Activated naive CD4-positive, alpha-beta T cell (primary cell): ENCODE measurements at places on chromosomes 7 and 10.

GRCh38 chr10:91762878-91763277 is 35.3 kb upstream of the TNKS2 start:
- DNase-seq: no peak

DNA sequence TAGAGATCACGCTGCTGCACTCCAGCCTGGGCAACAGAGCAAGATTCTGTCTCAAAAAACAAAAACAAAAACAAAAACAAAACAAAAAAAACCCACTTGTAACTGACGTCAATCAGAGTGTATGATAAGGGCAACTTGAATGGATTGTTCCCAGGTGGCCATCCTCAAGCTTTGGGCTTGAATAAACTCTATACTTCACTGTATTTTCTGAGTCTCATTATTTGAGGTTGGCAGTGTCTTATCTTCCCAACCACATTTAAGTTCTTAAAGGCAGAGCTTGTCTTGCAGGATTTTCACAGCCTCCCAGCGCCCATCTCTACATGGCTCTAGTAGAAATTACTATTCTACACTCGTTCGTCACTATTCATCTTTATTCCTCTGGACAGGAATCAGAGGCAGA is 5.1 kb upstream of the OAT start:
- DNase-seq: no peak

GRCh38 chr10:70528741-70529362 is 50.3 kb downstream of the PALD1 start:
- DNase-seq: no peak

GRCh38 chr7:127047521-127047920 is 205.2 kb downstream of the GRM8 start:
- no peak for DNase-seq

GRCh38 chr7:69883399-69883891 is 285.2 kb downstream of the AUTS2 start:
- DNase-seq: no peak

- no peak for DNase-seq
Measured at GRCh38 chr10:94546049-94546900, 687 bp downstream of the HELLS start.

- no peak for DNase-seq
Measured at GRCh38 chr7:129670656-129671055, 59.1 kb downstream of the NRF1 start.

GRCh38 chr7:108525327-108525984 is 479 bp downstream of the PNPLA8 start:
- DNase-seq: no peak

DNA sequence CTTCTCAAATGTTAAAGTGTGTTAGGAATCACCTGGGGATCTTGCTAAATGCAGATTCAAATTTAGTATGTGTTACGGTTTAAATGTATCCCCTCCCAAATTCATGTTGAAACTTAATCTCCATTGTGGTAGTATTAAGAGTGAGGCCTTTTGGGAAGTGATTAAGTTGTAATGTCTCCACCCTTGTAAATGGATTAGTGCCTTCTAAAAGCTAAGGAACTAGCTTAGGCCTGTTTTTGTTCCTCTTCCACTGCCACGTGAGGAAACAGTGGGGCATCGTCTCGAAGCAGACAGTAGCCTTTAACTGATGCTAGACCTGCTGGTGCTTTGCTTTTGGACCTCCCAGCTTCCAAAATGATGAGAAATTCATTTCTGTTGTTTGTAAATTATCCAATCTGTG is 52.3 kb upstream of the SEMA3D start:
- no peak for DNase-seq

GRCh38 chr7:43648473-43649406 is 65.8 kb downstream of the STK17A start:
- no peak for DNase-seq

GRCh38 chr10:61791216-61791615 is 110.3 kb upstream of the ARID5B start:
- DNase-seq: no peak

DNA sequence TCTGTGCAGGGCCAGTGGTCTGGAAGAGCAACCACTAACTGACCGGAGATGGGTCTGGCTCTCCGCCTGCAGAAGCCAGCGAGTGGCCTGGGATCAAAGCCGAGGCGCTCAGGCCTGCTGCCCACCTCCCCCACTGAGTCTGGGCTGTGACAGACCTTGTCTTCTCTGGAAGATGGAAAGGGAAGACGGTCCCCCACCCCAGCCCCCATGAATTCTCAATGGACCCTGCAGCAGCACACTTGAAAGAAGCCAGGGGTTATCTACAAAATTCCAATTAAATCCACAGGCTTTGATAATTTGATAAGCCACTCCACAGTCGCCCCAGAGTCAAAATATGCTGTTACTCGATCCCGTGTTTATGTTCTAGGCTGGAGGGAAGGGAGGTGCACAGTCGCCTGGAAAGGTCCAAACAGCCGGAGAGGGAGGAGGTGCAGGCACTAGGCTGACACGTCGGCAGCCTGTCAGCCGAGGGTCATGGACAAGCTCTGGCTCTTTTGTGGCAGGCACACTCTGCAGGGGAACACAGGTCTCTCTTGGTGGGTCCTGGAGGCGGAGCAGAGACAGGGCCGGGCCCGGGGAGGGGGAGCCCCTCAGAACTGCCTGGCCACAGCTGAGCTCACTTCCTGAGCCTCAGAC is 134.9 kb downstream of the SH3PXD2A start:
- no peak for DNase-seq

DNA sequence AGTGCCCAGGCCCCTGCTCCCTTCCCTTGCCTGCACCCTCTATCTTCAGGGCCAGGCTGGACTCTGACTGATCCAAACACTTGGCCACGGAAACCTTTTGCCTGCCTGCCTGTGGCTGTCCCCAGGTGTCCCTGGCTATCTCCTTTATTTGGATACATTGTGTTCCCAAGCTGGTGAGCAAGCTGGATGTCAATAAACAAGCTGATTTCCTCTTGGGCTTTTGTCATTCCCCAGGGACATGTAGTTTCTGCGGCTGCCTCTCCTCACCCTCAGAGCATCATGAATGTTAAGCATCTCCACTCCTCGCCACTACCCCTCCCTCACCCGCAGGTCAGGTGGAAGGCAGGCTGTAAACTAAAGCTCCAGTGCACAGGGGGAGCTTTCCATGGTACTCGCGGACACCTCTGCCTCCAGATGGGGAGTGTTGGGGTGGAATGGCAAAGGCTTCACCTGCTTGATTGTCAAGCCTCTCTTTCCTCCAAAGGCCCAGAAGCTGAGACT is 6.9 kb downstream of the GHRHR start:
- DNase-seq: no peak

DNA sequence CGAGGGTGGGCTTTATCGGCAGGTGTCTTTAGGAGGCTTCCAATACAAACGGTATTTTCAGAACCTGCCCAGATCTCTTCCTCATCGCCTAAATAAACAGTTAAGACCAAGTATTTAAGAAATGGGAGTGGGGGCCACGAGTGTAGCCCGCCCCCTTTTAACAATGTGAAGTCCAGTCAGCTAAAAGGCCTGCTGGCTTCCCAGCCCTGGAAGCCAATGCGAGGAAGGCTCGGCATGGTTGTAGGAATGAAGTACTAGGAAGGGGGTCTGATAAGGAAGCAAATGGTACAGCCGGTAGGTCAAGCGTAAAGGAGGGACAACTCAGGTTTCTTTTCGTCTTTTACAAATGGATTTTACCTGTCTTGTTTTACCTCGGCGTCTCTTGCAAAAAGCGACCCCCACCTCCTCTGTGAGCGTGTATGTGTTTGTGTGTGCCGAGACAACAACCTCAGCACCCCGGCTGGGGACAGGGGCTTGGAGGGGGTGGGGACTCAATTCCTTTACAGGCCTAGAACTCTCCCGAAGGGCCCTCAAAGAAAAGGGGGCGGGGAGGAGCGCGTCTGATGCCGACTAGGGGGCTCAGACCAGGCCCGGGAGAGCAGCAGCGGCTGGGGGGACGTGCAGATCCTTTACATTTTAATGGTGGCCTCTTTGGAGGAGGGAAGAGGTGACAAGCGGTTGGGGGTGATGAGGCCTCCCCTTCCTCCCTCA is 147.6 kb downstream of the GPR85 start:
- DNase-seq: peak; percentile 25

GRCh38 chr7:34198231-34198641 is 292.9 kb downstream of the BMPER start:
- DNase-seq: no peak

GRCh38 chr10:121085367-121085766 is 234.2 kb downstream of the WDR11 start:
- no peak for DNase-seq

GRCh38 chr7:43655584-43655983 is 72.7 kb downstream of the STK17A start:
- no peak for DNase-seq

GRCh38 chr10:37844644-37845043 is 12.8 kb downstream of the ZNF248 start:
- DNase-seq: no peak

GRCh38 chr10:77297393-77297739 is 340.2 kb downstream of the KCNMA1 start:
- DNase-seq: no peak

DNA sequence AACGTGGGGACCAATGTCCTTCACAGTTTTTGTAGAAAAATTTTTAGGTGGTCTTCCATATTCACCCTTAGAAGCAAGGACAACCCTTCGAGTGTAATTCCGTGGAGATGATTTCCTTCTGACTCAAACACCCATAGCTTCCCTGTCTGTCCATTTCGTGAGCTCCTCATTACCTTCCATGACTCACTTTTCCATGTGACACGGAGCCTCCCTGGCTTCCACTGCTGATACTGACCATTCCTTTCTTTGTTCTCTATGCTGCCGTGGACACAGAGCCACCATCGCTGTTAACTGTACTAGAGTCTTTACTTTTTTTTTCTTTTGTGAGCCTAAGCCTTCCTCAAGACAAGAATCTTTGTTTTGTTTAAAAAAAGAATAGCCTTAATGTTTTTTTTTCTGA is 12.5 kb upstream of the ARMS2 start:
- no peak for DNase-seq

DNA sequence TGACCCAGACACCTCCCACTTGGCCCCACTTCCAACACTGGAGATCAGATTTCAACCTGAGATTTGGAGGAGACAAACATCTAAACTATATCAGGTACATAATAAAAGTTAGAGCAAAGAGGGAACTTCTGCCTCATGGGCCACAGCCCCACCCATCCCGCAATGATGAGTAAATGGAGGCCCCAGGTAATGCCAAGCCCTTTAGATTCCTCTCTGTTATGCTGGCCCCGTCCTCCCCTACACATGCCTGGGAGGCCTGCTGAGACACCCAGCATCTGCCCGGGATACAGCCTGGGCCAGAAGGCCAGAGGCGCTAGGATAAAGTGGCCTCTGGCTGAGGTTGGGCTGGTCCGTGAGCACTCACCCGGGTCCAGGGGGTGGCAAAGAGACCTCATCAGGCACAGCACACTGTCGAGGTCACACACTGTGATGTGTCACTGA is 185.5 kb upstream of the SH2B2 start:
- DNase-seq: no peak

DNA sequence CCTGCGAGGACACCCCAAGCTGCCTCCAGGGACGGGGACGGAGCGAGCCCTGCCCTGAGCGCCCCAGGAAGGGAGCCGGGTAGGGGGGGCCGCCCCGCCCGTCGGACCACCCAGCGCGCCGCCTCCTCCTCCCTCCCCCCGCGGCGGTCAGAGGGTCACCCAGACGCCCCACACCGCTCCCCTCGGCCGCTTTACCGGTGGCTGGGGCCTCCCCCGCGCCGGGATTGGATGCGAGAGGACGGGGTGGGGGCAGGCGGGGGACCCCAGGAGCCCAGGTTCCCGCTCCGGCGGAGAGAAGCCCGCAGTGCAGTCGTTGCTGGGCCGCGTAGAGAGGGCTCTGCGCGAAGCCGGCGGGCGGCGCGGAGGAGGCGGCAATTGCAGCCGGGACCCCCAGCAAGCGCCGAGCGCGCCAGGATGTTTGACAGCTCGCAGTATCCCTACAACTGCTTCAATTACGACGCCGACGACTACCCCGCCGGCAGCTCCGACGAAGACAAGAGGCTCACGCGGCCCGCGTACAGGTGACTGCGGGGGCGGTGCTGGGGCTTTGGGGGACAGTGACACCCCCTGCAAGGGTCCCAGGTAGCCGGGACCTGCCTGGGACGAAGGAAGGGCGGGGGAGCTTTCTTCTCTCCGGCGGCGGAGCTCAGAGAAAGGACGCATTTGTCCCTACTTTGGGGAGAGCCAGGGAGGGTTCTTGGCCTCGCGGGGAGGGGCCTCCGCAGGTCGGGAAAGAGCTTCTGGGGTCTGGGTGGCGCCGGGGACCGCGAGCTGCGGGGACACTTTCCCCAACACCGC is at the start of gene FOXL3:
Gene FOXL3, plus strand, starts transcription at position 415 of the 798 bp plus-strand sequence. Its CDS starts 0 bp downstream, at position 415.
- DNase-seq: no peak

DNA sequence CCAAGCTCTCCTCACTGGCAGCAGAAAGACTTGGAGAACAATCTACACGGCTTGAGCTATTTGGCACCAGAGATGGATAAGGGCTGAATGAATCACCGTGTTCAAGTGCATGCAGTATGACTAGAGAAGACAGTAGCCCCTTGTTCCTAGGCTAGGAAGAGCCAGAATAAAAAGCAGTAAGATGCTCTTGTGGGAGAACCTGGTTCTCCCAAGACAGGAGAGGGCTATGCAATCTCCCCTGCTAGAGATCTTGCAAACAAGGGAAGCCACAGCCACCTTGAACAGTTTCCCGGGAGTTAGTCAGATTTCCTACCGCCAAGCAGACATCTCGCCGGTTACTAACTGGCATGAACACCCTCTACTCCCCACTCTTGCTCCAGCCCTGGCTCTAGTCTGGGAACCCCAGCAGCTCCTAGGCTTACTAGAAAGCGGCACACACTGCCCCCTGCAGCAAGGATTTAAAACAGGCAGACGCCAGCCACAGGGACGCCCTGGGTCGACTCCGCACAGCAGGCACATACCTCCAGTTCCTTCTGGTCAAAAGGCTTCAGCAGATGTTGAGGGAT is 107.3 kb downstream of the SMURF1 start:
- DNase-seq: no peak

- DNase-seq: no peak
Measured at GRCh38 chr7:69309601-69310000, 288.7 kb upstream of the AUTS2 start.

- no peak for DNase-seq
Measured at GRCh38 chr7:129989466-129989865, 36.7 kb upstream of the UBE2H start.

DNA sequence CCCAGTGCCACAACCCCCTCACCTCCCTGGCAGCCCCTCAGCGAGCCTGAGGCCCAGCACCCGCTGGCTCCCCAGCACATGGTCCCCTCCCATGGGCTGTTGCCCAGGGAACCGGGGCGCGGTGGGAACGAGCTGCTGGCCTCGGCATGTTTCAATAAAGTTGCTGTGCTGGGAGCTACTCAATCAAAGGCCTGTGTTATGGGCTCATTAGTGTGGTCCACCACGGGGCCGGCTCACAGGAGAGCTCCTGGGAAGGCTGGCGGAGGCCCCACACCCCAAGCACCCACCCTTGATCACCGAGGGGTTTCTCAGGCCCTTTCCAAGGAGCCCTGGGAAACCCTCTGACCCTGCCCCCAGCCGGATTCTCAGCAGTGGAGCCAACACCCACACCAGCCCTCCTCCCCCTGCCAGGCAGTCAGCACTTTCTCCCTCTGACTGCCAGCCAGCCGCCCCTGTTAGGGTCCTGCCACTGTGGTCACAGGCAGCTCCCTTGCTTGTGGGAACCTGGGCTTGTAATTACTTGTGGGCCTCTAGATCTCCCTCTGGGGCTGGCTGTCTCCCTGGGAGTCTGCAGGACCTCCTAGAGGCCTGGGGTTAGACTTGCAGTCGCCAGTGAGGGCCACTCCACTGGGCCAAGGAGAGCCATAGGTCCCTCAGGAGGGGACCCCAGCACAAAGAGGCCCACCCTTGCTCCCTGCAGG is 24.8 kb upstream of the TRIM8 start:
- DNase-seq: no peak
